ENCODE measurements at places on chromosomes 6 and 20.

DNA sequence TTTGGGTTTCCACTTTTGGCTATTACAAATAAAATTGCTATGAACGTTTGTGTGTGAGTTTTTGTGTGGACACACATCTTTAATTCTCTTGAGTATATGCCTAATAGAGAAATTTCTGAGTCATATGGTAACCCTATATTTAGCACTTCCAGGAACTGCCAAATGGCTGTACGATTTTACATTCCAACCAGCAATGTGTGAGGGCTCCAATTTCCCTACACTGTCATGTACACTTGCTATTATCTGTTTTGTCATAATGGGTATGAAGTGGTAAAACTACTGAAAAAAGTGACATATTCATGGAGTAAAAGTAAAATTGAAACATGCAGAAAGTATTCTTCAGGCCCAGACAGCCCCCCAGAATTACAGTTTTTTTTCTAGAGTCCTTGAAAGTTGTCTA lies 59.6 kb upstream of the ESR1 start:
- no peak for DNase-seq

DNA sequence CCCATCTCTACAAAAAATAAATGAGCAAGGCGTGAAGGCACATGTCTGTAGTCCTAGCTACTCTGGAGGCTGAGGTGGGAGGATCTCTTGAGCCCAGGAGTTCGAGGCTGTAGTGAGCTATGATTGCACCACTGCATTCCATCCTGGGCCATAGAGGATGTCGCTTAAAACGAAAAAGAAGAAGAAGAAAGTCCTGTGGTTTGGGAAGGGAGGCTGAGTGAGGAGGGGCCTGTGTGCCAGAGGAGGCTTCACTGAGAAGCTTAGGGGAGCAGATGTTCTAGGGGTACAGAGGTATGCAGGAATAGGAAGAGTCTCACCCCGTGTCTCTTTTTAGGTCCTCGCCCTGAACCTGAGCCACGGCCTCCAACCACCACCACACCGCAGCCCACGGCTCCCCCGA lies 4.2 kb downstream of the MMP9 start:
- no peak for DNase-seq

DNA sequence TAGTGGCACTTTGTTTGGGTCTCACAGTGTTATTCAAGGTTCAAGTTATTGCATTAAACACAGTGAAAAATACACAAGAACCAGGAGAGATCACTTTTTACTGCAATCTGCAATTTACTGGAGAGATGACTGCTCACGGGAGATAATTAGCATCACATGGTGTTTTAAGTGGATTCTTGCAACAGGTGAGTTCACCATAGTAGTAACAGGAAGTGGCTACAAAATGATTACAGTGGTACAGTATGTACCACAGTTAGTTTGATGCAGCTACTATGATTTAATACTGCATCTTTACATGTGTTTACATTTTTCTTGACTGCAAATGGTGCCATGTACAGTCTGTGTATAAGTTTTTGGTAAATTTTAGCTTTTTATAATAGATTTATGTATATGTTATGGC lies 96.5 kb upstream of the SCP2D1 start:
- no peak for DNase-seq

GRCh38 chr20:51574248-51575033 lies 31.9 kb upstream of the NFATC2 start:
- DNase-seq = no peak

DNA sequence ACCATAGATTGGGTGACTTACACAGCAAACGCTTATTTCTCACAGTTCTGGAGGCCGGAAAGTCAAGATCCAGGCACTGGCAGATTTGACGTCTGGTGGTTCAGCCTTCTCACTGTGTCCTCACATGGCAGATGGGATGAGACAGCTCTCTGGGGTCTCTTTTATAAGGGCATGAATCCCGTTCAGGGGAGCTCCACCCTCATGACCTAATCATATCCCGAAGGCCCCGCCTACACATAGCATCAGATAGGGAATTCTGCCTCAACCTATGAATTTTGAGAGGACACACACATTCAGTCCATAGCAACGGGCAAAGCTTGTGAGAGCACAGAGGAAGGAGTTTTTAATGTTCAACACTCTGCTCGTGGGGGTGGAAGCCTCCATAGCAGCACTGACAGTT lies 27.5 kb downstream of the DAAM2 start:
- DNase-seq = no peak

GRCh38 chr6:228881-229651 lies 63.2 kb upstream of the DUSP22 start:
- DNase-seq = no peak

GRCh38 chr6:79239536-79240168 lies 5.2 kb upstream of the HMGN3 start:
- DNase-seq = no peak
